ENCODE measurements at places on chromosomes 2 and 18.

DNA sequence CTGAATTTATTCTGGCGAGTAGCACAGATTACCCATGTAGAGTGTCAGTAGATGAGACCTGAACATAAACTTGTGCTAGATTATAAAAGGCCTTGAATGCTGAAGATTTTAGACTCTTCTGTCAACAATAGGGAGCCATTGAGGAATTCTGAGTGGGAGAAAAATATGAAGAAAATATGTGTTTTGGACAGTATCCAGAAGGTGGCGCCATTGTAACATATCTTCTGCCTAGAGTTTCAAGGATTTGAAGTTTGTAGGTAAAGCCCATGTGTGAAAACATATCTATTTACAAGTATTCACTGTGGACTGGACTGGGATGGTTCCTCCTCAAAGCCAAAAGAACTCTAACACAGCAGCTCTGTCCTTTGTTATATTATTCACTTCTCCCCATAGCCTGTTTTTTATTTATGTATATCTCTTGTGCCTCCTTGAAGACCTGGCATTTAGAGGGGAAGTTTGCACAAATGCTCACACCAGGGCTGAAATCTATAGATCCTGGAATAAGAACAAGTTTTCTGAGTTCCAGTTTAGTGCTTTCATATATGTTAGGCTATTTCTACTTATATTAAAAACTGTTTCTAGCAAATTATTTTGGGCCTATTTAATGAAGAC is 124.9 kb downstream of the RDH14 start:
- no peak for DNase-seq

DNA sequence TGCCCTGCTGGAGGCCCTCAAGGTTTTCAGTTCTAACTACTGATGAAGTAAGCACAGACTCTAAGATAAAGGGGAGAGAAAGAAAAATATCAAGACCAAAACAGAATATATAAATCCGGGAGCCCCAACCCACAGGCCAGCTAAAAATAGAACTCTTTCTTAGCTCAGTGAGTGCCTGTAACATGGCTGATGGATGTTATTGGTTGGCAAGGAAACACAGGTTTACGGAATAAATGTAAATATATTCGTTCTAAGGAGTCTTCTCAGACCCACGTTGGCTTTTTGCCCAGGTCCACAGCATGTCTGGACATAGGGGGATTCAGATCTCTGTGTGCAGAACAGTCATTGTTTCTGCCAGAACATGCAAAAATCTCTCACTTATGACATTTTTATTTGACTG is 139.0 kb upstream of the SERPINE2 start:
- DNase-seq: no peak

GRCh38 chr2:67878743-67879142 is 184.1 kb downstream of the C1D start:
- no peak for DNase-seq

DNA sequence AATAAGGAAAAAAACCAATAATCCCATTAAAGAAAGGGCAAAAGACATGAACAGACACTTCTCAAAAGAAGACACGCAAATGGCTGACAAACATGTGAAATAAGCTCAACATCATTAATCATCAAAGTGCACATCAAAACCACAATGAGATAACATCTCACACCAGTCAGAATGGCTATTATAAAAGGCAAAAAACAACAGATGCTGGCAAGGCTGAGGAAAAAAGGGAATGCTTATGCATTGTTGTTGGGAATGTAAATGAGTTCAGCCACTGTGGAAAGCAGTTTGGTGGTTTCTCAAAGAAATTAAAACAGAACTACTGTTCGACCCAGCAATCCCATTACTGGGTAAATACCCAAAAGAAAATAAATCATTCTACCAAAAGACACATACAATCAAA is 285.6 kb downstream of the NR4A2 start:
- no peak for DNase-seq

- no peak for DNase-seq
Observed at GRCh38 chr18:68429111-68429510, 285.8 kb downstream of the TMX3 start.

GRCh38 chr2:237967463-237967951 is 693 bp downstream of the UBE2F start:
- no peak for DNase-seq

DNA sequence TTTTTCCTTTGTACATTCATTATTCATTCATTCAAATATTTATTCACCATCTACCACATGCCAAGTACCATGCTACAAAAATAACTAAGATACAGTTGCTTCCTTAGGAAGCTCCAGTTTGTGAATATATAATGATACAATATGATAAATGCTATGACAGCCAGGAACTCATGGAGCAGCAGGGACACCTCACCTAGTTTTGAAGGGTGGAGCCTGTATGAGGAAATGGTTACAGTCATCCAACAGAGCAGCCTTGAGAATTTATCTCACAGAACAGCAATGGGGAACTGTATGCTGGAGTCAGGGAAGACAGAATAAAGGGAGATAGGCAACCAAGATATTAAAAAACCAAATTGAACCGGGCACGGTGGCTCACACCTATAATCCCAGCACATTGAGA is 124.0 kb downstream of the OSBPL1A start:
- DNase-seq: no peak

DNA sequence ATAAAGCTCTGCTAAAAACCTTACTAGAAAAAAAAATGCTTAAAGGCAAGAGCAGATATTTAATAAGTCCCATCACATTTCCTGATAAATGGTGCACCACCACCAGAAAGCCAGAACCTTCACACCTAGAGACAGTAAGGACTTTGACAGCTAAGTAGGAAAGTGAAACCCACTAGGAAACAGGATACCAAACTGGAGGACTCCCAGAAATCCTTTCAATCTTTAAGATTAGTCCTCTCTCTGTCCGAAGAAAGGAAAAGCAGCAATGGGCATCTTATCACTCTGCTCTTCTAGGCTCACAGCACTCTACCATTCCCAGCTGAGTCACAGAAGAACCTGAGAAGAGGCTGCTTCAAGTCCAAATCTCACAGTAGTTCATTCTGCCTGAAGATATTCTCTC is 3.7 kb downstream of the DYM start:
- DNase-seq: no peak

DNA sequence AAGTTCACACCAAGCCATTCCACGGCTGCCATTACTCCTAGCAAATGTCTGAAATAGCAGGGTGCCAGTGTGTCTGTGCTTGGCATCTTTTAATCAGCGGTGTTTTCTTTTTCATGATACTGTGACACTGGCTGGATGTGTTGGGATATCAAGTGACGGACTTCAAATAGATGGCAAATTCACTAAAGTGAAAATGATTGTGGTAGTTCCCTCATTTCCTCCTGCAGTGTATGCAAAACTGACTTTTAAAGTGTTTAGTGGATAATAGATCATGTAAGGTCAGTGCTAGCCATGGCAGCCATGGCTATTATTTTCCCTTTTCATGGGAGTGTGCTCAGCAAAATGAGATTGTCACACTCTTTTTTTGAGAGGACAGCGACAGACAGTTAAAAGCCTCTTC is 261.5 kb upstream of the SIX3 start:
- no peak for DNase-seq

DNA sequence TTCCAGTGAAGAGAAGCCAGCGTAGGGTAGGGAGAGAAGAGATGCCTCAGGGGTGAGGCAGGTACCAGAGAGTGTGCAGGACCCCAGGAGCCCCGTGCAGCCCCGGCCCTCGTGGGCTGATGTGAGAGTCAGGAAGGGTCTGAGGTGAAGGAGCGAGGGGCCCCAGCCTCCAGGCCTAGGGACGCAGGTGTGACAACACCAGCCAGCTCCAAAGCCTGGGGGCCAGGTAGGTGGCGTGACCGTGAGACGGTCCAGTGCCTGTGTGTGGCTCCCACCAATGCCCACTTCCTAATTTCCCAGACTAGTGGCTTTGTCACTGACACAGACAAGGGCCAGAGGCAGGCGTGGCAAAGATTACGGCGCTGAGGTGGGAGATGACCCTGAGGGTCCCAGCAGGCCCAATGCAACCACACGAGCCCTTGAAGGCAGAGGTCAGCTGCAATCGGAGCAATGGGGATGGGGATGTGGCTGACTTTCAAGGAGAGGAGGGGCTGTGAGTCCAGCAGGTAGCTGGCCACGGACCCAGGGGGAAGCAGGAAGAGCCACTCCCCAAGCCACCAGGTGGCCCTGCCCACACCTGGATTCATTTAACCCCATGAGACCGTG is 86.0 kb upstream of the SNTG2 start:
- no peak for DNase-seq

GRCh38 chr2:25290811-25291495 is 50.8 kb downstream of the DNMT3A start:
- no peak for DNase-seq

- no peak for DNase-seq
Observed at GRCh38 chr2:158542577-158542976, 85.8 kb downstream of the PKP4 start.

DNA sequence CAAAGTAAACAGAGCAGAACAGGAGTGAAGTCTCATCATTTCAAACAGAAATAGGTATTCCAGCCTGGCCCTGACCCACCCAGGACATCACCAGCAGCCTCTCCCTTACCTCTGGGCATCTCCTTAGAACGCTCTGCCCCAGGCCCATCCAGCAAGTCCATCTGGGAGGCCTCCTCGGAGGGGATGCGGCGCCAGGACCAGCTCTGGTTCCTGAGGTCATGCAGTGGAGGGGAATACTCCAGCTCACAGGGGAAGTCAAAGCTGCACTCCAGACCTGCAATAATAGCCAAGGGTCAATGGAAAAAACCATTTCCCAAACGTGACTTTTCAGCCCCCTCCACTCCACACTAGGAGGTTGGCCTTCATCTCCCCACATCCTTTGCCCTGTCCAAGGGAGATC is 226.6 kb downstream of the ALK start:
- no peak for DNase-seq
